ENCODE measurements at places on chromosomes 7 and 10.

- DNase-seq: no peak
Measured at GRCh38 chr7:39421661-39422060, 144.5 kb upstream of the YAE1 start.

DNA sequence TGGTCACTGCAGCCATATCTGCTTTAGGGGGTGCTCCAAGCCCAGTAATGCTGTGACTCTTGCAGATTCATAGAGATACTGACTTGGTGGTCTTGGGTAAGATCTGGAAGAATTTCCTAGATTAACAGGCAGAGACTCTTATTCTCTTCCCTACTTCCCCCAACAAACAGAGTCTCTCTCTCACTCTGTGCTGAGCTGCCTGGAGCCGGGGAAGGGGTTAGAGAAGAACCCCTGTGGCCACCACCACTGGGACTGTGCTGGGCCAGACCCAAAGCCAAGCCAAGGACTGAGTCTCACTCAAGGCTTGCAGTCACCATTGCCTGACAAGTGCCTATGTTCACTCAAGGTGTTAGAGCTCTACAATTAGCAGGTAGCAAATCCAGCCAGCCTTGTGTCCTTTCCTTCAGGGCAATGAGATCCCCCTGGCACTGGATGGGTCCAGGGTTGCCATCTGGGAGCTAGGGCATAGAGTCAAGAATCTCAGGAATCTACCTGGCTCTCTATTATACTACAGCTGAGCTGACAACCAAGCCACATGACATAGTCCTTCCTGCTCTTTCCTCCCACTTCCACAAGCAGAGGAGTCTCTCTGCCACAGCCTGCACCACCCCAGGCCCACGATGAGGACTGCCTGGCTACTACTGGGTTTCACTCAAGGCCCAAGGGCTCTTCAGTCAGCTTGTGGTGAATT is 41.4 kb upstream of the TECTB start:
- DNase-seq: no peak

DNA sequence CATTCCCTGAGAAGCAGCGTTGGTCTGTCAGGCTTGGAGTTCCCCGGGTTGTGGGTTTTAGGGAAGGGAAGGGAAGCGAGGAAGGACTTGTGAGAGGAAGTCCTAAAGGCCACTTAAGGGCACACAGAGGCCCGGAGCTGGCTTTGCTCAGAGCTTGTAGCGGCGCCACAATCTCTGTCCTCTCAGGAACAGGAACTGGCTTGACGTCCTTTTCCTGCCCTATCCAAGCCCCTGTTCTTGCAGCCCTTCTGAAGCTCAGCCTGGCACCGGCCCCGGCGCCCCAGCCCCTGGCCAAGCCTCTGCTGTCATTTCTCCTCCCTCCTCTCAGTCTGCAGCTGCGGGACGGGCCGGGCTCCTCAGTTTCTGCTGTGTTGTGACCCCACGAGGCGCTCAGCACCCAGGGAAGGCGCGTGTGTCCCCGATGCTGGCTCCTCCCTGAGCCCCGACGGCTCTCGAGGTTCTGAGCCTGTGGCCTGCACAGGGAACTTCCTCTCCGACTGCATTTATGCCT is at the start of gene GIMAP8:
TSS of gene GIMAP8 (plus strand) at position 140 of the 511 bp plus-strand sequence. CDS start 16,069 bp downstream, outside the sequence.
- no peak for DNase-seq

- DNase-seq: no peak
Measured at GRCh38 chr10:48556065-48556464, 48.8 kb downstream of the ARHGAP22 start.
